GF-D8 (cell line): ENCODE measurements at places on chromosomes 5 and 9.

DNA sequence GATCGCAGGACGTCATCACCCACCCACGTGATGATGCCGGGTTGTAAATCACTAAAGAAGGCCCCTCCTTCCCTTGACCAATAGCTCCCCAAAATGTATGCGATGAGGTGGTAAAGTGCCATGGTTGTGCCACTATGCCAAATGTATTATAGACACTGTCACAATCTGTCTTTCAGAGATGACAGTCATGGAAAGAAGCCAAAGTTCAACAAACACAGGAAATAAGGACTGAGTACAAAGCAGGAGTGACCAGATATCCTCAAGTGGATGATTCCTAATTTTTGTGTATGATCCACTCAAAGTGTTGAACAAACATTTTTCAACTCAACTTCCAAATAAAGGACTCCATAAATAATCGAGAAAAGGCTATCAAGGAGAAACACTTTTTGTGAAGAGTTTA is 12.5 kb downstream of the GLIS3 start:
- DNase-seq = no peak

- no peak for DNase-seq
Observed at GRCh38 chr5:180286-180918, 10.9 kb upstream of the LRRC14B start.

DNA sequence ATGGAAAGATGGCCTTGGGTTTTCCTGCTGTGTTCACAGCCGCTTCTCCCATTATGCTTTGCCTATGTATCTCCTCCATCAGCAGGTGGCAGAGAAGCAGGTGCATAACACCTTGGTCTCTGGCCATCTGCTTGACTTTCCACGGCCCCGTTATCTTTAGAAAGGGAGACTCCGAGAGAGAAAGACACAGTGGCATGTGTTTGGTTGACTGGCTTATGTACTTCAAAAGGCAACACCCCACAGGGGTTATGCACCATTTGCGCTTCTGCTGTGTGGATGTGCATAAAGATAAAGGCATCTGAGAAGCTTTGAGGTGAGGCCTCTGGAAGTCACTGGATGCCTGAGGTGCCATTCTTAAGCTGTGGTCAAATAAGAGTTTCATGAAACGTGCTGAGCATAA is 138.4 kb downstream of the EGFLAM start:
- DNase-seq = no peak

DNA sequence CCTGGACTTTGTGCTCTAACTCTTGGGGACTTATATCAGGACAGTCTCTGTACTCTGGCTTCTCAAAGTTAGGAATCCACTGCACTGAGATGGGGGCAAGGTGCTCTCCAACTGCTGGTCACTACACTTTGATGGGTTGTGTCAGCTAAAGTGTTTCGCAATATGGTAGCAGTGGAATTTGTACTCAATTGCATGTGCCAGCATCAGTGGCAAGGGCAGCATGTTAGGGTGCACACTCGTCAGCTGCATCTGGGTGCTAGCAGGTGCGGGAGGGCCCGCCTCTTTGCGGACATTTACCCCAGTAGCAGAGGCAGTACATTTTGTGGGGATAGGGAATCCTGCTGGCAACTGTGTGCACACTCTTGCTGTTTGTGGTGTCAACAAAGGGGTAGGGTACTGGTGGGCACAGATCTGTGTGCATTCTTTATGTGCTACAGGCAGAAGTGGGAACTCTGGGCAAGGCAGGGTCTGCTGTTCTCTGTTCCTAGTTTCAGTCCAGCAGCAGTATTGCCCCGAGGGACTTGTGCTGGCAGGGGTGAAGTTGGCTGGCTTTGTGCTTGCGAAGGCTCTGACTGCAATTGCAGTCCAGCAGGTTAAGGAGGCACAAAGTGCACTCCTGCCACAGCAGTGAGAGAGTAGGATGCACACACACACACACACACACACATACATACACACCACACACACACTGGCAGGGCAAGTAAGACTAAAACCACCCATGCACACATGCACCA is 924.8 kb upstream of the CDH9 start:
- no peak for DNase-seq

- DNase-seq = no peak
Observed at GRCh38 chr5:83512061-83512745, 40.7 kb downstream of the VCAN start.

GRCh38 chr9:132546148-132547051 is 36.0 kb upstream of the BARHL1 start:
- no peak for DNase-seq

DNA sequence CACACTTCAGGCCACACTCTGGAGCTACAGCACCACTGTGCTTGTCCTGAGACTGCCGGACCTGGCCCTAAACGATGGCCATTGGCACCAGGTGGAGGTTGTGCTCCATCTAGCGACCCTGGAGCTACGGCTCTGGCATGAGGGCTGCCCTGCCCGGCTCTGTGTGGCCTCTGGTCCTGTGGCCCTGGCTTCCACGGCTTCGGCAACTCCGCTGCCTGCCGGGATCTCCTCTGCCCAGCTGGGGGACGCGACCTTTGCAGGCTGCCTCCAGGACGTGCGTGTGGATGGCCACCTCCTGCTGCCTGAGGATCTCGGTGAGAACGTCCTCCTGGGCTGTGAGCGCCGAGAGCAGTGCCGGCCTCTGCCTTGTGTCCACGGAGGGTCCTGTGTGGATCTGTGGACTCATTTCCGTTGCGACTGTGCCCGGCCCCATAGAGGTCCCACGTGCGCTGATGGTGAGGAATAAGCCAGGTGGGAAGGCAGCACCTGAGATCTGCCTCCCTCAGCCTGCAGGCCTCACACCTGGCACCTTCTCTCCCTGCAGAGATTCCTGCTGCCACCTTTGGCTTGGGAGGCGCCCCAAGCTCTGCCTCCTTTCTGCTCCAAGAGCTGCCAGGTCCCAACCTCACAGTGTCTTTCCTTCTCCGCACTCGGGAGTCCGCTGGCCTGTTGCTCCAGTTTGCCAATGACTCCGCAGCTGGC is 14.7 kb downstream of the CRB2 start:
- no peak for DNase-seq

- no peak for DNase-seq
Observed at GRCh38 chr9:119367683-119368075, 1.6 kb downstream of the BRINP1 start.

DNA sequence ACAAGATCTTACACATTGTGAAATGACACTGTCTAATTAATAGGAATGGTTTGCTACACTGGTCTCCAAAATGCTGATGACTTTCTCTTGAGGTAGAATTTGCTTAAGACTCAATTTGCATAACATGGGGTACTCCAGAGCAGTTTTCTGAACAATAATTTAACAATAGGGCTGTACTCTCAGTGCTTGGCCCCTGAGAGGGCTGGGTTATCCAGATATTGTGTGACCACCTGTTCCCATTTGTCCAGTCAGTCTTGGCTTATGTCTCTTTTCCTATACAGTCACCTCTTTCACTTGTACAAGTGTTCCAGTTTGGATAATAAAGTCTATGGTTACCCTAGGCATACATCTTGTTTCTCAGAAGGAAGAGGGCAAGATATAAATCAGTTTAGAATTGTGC is 17.9 kb downstream of the ZSWIM6 start:
- no peak for DNase-seq

- DNase-seq = no peak
Observed at GRCh38 chr5:157613385-157614245, 38.0 kb upstream of the ADAM19 start.

DNA sequence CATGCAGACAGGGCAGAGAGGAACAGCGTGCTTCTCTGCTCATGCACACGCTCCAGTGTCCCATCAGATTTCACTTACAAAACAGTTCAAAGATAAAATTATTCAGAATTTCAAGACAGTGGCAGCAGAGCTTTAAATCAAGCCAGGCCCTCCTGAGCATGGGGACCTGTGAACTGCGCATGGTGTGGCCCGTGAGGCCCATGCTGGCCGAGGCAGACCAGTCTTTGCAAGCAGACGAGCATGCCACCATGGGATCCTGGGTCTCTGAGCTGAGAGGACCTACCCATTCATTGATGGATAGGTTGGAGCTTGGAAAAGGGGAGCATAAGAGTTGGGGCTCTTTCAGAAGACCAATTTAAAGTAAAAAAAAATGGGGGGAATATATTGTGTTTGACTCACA is 35.0 kb upstream of the SAP30L start:
- no peak for DNase-seq

DNA sequence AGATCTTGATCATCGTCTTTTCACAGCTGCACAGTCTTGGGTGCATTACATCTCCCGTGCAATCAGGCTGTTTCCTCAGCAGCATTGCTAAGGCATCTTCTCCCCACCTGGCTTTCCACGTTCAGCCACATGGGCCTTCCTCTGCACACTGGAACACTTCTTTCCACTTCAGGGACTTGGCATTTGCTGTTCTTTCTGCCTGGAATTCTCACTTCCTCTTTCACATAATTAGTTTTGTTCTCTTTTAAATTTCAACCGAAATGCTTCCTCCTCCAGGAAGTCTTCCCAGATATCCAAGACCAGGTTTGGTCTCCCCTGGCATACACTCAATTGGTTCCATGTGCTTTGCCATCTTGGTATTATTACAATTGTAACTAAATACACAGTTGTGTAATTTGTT is 43.8 kb downstream of the WHRN start:
- no peak for DNase-seq

- no peak for DNase-seq
Observed at GRCh38 chr9:135283671-135284070, 195.9 kb upstream of the PPP1R26 start.

GRCh38 chr9:87267251-87268070 is 230.2 kb upstream of the DAPK1 start:
- DNase-seq = no peak

DNA sequence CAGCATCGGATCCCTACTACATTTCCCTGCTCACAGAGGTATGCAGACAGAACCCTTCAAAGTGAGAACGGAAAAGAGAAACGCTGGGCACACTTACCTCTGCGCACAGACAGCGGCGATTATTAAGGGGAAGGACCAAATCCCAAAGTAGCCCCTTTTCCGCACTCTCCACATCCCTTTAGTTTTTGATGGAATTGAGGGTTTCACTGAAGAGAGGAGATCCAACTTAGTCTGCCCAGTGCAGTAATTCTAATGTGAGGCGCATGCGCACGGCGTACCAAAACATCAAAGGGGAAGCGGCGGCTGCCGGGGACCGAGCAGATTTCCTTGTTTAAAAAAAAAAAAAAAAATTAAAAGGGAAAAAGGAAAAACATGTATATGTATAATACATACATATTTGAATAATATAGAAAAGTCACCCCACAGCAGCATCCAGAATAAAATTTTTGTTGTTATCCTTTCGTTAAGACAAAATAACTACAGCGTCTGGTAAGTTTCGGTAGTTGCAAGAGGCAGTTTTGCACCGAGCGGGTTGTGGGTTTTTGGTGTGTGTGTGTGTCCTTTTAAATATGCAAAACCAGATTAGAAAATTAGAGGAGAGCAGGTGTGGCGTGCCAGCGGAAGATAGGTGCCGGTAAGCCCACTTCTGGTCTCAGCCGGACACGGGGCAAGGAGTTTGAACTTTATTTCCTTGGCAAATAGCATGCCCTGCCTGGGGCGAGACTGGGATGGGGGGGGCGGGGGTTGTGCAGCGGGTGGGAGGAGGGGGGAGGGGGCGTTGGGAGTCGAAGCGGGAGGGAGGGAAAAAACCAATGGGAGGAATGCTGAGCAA is at the start of gene GABRB2:
TSS of gene GABRB2 (minus strand) at position 256 of the 832 bp plus-strand sequence. CDS start at position 174, 82 bp downstream.
- no peak for DNase-seq

- DNase-seq = no peak
Observed at GRCh38 chr5:154163327-154164248, 26.9 kb upstream of the GALNT10 start.

DNA sequence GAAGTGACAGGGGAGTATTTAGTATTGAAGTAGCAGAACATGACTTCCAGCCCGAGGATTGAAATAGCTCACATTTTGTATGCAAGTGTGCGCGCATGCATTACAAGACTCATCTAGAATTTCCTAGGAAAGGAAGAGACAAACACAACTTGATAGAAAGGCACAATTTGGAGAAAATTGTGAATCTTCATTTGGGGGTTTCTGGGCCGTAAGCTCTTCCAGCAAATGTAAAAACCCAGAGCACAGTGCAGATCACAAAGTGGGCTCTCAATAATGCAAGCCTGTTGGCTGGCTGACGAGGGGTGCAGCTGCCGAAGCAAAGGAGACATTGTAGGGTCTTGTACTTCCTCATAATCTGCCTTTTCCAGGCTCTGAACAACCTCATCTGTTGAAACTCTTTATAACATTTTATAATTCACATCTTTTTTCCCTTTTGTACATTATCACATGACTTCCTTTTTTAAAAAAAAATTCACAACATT is 109.0 kb downstream of the BAAT start:
- no peak for DNase-seq

DNA sequence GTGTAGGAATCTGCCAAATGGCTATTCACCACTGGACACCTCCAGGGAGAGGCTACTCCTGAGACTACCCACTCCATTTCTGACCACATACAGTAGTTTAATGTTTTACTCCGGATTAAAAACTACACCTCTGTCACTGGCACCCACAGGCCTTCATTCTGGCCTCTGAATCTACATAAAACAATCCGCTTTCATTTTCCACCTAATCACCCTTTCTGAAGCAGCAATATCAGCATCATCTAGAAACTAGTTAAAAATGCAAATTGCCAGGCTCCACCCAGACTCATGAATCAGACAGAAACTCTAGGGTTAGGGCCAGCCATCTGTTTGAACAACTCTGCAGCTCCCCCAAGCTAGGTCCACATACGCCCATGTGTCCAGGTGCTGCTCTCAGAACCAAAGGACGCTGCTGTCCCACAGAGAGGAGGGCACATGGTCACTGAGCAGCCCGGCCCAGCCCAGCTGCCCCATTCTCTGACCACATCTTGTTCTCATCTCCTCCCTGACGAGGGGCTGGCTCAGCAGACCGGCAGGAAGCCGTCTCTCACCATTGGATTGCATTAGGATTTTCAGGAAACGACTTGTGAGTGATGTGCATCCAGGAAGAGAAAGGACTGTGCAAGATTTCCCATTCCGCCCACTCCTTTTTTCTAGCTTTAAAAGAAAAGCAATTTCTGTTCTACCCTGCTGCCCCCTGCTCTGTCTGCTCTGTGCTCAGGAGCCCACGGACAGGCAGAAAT is 34.7 kb downstream of the ADAM19 start:
- no peak for DNase-seq

- DNase-seq = no peak
Observed at GRCh38 chr9:83183621-83184020, 120.7 kb upstream of the RASEF start.

- DNase-seq = no peak
Observed at GRCh38 chr9:128493424-128493823, 11.1 kb upstream of the GLE1 start.

DNA sequence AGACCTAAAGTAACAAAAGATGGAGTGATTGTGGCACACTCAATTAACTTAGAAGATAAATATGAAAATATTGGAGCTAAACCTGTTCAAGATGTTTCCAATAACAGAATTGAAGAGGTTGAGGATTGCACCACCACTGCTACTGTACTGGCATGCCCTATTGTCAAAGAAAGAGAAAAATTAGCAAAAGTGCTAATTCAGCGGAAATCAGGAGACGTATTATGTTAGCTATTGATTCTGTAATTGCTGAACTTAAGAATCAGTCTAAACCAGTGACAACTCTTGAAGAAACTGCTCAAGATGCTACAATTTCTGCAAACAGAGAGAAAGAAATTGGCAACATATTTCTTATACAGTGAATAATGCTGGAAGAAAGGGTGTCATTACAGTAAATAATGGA is 754.4 kb downstream of the CDH18 start:
- DNase-seq = no peak
